CD4-positive, alpha-beta T cell treated with Interleukin-2 at 100 ng/mL for 4 hours (primary cell): ENCODE measurements at places on chromosomes 13 and 19.
A peak's percentile ranks its signal among the peaks of the same experiment; 100 is the strongest.

GRCh38 chr19:43605875-43606568 is 5.9 kb upstream of the SRRM5 start:
- no peak for DNase-seq

DNA sequence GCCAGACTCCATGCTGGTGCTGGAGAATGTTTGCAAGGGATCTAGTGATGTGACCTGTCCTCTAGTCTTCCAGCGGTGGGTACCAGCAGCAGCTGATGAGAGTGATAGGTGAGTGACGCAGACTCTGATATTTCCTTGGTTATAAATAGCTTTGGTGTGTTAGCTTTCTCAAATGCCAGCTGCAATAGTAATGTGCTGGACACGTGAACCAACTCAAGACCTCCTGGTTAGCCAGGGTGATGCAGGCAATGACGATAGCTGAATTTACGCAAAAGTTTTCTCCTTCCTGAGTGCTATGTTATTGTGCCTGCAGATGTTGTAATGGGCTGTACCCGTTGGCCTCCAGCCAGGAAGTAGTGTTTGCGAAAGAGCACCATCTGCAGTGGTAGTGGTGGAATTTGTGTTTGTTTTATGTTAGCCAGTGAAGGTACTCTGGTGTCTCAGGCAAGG is 129.5 kb downstream of the CYSLTR2 start:
- DNase-seq = no peak

DNA sequence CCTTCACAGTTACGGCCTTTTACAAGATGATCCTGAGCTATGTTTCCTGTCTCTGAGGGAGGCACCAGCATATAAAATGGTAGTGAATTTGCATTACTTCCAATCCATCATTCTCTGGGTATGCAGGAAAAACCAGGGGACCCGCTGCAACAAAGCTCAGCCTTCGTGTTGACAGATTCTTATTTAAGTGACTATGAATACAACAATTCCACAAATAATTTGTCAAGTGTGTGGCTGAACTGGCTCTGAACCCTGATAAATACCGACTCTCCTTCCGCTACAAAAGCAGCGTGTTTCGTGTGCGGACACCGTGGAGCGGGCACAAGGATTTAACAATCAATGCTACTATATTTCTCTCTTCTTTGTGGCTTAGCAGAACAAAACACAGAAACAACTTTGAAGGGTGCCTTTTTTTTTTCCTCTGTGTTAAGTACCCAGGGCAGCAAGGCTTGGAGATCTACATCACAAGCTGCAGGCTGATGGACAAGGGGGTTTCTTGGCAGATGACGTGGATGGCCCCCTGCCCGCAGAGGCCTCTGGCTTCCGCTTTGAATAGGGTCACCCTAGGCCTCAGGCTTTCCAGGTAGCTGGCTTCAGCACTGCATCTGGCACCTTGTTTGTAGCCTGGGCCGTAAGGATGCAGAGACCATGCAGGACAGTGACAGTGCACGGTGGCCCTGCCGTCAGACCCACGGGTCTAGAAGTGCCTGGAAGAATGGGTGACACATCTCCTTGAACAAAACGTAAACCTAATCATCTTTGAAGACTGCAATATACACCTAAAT is 280.5 kb upstream of the TSHZ3 start:
- no peak for DNase-seq

GRCh38 chr13:103213152-103213551 is 146.9 kb upstream of the SLC10A2 start:
- no peak for DNase-seq

DNA sequence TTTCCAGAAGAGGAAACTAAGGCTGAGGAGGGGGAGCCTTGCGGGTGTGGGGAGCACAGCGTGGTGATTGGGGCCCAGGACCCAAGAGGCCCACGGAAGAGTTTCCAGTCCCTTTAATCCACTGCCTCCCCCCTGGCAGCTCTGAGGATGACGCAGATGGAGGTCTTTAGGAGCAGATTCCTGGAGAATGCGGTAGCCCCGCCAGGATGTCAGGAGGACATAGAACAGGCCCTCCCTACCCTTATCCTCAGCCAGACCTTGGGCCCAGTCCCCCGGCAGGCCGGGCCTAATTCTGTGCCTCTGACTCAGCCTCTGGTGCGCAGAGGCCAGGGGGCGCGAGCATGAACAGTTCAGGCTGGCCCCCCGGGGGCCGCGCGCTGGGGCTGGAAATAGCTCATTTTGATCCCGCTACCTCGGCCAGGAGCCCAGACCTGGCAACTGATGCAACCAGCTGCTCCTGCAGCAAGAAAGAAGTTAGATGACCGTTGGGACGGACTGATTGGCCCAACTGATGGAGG is 461 bp upstream of the HSPB6 start:
- DNase-seq = no peak

DNA sequence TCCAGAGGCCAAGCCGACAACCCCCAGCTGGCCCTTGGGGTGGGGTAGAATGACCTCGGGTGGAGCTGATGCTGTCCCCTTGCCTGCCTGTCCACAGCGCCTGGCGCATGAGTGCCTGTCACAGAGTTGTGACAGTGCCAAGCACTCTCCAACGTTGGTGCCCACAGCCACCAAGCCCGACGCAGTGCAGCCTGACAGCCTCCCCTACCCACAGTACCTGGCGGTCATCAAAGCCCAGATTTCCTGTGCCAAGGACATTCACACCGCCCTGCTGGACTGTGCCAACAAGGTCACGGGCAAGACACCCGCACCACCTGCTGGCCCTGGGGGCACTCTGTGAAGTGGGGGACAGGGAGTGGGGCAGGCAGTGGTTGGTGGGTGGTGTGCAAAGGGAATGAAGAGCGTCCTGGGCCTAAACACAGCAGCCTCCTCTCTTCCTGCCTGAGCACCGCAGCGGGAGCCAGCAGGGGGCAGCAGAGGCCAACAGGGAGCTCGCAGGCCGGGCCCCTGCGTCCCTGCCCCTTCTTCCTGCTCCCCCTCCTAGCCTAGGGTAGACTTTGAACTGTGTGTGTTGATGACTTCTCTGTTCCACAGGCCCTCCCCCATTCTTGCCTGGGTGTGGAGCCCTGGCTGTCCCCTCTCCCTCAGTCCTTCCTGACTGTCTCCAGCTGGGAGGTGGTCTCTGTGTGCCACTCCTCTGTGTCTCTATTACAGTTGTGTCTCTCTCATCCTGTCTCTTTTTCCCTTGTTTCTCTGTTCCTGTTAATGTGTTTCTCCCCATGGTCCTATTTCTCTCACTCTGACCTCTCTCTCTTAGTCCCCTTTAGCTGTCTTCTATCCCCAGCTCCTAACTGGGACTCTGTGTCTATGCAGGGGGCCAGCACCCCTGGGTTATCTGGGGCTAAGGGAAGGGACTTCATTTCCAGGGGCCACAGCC is 6.5 kb downstream of the MED29 start:
- peak; percentile 95 for DNase-seq

- no peak for DNase-seq
These were observed 1214.1 kb downstream of the DIAPH3 start for GRCh38 chr13:58949646-58950045.

DNA sequence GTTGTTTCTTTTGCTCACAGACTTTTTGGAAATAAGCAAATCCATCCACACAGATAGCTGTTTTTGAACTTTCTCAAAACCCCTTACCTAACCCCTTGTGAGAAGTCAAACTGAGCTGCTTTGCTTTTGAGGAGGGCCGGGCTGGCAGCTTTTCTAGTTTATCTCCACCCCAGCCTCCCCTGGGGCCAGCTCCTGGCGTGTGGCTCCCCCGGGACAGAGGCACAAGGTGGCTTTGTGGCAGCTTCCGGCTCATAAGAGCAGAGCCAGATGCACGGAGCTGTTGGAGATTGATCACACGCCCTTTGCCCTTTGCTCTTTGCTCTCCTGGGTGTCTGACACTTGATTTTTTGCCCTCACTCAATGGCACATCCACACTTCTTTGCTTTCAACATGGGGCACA is 24.9 kb upstream of the RNF113B start:
- DNase-seq = no peak

GRCh38 chr13:29541400-29541799 is 54.1 kb downstream of the SLC7A1 start:
- DNase-seq = no peak

DNA sequence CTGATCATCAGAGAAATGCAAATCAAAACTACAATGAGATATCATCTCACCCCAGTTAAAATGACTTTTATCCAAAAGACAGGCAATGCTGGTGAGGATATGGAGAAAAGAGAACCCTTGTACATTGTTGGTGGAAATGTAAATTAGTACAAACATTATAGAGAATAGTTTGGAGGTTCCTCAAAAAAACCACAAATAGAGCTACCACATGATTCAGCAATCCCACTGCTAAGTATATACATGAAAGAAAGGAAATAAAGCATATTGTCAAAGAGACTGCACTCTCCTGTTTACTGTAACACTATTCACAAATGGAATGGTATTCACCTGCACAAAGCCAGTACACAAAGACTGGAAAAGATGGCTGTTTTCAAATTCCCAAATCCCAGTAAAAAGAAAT is 1233.7 kb downstream of the PCDH17 start:
- no peak for DNase-seq

- DNase-seq = no peak
These were observed 19.2 kb upstream of the ZNF175 start for GRCh38 chr19:51551673-51552432.

DNA sequence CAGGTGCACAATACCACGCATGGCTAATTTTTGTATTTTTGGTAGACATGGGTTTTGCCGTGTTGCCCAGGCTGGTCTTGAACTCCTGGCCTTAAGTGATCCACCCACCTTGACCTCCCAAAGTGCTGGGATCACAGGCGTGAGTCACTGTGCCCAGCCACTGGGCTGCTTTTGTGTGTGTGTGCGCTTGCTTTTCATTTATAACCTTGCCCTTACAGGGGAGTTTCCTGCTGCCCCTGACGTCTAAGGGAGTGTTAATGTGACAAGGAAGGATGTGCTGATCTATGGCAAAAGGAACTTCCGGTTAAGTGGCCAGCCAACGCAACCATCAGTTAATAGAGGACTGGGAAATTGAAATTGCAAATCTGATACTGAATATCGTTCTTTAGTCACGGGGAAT is 57.7 kb downstream of the ING1 start:
- DNase-seq = no peak

DNA sequence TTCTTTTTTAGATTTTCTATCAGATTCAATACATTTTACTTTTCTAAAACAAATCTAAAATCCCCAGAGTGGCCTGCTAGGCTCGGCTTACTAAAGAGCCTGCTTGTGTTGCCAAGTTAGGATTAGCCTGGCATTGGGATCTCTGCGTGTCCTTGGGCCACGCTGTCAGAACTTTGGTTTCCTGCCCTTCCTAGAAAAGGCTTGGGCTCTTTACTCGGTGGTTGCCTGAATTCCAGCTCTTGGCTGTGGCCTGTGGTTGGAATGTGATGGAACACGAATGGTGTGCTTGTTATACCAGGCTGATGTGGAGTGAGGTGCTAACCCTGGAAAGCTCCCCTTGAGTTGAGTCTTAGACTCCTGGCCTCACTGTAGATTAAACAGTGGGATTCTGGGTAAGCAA is 8.5 kb downstream of the SPATA13 start:
- DNase-seq = no peak

DNA sequence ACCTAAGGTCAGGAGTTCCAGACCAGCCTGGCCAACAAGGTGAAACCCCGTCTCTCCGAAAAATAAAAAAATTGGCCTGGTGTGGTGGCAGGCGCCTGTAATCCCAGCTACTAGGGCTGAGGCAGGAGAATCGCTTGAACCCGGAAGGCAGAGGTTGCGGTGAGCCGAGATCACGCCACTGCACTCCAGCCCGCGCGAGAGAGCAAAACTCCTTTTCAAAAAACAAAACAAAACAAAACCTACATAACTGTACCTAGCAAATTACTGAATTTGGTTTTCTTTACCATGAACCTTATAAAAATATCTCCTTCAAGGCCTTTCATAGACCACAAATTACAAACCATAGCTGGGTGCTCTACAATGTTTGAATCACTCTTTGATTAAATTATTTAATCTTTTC is 760 bp downstream of the ZNF91 start:
- DNase-seq = peak; percentile 43

DNA sequence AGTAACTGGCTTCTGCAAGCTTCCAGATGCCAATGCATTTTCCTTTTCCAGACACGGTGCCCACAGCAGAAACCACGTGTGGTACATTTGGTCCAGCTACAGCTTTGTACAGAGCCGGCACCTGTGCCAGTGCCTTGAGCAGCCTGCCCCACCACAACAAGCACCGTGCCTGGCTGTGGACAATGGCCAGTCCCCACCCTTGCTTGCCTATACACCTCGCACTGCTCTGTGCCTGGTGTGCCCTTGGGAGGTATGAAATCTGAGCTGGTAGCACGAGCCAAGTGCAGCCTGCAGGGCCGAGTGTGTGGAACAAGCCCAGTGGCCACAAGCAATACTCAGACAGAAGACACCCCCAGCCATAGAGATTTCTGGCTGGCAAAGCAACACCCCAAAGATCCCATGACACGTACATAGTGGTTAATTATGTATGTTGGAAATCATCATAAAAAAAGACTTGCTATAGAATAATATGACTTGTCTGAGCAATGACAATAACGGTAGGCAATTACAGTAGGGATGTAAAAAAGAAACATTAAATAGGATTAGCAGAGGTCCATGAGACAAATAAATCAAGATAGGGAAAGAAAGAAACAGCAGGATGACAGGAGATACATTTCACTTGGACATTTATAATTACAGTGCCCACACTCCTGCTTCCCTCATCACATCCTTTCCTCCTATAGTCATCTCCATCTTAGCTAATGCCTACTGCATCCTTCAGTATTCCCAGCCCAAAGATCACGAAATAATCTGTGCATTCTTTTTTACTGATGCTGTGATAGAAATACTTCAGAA is 1399.5 kb downstream of the PCDH9 start:
- DNase-seq = no peak

GRCh38 chr13:99339230-99339721 is 32.1 kb upstream of the GPR183 start:
- no peak for DNase-seq

DNA sequence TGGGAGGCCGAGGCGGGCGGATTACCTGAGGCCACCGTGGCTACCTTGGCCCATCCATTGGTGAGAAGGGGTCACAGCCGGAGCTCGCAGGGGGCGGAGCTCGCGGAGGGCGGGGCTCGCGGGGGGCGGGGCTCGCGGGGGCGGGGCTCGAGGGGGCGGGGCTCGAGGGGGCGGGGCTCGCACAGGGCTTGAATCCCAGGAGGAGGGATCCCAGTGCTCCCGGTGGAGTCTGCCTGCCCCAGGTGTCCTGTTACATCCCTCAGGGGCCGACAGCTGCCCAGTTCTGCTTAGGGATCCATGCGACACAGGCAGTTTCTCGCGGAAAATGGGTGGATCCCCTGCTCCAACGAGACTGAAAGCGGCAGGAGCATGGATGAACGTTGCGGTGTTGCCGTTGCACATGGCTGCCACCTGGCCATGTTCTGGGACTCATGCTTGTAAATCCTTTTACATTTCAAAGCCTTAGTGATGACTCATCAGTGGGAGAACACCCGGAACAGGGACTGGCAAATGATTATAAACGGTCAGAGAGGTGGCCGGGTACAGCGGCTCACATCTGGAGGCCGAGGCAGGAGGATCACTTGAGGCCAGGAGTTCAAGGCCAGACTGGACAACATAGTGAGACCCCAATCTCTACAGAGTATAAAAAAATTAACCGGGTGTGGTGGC is 25.1 kb downstream of the TMPRSS9 start:
- DNase-seq = no peak
